Neural progenitor cell (in vitro differentiated cells): ENCODE measurements at places on chromosomes 12 and 14. TPM values are rescaled to one million over a fixed set of nuclear protein-coding genes. Genes with fewer than 3 reads are reported as not detected.

Gene TEDC1
- total RNA-seq, result 3.6 and 25.0 TPM in 2 replicates

Gene TAS2R19
- 7.7 and 9.7 TPM in 2 replicates for total RNA-seq

Gene TMCC3
- total RNA-seq, result 7.2 and 9.5 TPM in 2 replicates

Gene HOXC10
- not detected in 2 replicates for total RNA-seq
